ENCODE measurements at places on chromosomes 6 and 20.
A peak's percentile ranks its signal among the peaks of the same experiment; 100 is the strongest.

DNA sequence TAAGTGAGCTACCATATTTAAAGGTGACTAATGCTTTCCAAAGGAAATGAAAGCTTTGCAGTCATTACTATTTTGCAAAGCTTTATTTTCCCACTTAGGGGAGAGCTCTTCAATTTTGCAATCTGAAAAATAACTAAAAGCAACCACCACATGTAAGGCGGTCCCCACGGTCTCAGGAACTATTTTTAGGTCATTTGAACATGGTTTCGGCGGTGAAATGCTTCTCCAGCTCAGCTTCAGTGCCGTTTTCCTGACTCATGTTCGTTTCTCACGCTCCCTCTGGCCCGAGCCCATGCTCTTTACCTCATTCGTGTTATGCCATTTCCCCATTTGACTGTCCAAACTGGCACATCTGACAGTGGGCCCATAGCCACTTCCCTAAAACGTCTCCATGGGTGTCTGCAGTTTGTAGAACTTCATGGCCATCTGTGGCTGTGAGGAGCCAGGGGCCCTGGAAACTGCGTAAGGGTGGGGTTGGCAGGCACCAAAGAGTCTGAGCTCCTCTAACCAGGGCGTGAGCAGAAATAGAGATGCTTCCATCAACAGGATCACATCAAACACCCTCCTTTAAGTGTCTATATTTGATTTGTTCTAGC, 46.5 kb downstream of the ADTRP start:
- peak; percentile 98 for DNase-seq

- DNase-seq, result no peak
Measured at GRCh38 chr6:89162047-89162371, 16.2 kb downstream of the PM20D2 start.

DNA sequence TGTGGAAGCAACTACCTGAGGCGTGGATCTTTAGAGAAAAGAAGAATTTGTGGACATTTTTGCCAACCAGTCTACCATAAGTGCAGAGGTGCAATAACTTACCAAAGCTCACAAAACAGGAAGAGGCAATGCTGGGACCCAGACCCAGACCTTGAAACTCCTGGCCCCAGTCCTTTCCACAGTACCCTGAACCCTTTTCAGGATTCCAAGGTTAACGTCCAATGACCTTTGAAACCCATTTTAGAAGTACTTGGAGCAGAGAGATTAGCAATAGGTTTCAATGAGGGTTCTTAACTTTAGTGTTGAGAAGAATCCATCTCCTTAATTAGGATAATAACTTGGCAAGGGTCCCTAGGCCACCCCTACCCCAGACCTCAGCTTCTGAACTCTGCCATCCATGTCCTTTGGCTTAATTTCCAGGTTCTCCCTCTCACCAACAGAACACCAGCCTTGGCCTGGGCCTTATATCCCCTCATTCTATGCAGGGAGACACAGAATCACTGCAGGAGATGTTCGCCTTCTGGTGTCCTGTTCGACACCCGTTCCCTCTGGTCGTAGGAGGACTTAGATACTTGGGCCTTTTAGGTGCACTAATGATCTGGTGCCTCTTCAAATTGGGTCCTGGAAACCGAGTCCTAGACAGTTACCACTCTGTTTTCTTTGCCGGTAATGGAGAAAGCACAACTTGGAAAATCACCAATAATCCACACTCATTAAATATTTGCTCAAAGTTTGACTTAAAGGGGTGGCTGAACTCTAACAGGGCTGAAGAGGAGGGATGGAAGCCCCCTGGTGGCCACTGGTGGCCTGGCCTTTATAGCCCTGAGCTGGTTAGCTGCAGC, 40.6 kb downstream of the ISM1 start:
- DNase-seq, result peak; percentile 72

- no peak for DNase-seq
Measured at GRCh38 chr6:12715437-12715836, 1.1 kb upstream of the PHACTR1 start.

DNA sequence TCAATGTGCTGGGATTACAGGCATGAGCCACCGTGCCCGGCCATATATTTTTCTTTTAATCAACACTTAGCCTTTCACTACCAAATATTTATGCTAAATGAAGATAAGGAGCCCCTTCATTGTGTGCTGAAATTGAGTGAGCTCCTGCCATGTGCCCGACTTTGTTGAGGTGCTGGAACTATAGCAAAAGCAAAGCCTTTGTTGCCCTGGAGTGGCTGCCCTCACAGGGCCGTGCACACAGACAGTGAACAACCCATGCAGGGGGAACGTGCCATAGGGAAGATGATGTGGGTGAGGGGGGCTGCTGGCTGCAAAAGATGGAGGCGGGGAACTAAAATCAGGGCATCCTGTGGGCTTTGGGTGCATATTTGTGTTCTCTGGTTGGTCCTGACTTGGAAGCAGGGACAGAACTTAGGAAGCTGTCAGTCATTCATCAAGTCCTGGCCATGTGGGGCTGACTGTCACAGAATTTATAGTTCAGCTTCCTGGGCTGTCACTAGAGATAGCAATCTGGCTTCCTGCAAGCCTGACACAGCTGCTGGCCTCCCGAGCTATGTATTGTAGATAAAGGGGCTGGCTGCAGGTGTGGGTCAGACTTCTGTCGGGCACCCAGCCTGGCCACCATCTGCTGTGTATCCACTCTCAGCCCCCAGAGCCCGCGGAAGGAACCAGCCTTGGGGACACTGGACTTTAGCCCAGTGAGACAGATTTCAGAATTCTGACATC, 56.8 kb upstream of the MPC1 start:
- no peak for DNase-seq

Measured in GM23248 (cell line).